Muscle of arm (tissue), 14 donors: ENCODE measurements at places on chromosomes 7 and 10.

DNA sequence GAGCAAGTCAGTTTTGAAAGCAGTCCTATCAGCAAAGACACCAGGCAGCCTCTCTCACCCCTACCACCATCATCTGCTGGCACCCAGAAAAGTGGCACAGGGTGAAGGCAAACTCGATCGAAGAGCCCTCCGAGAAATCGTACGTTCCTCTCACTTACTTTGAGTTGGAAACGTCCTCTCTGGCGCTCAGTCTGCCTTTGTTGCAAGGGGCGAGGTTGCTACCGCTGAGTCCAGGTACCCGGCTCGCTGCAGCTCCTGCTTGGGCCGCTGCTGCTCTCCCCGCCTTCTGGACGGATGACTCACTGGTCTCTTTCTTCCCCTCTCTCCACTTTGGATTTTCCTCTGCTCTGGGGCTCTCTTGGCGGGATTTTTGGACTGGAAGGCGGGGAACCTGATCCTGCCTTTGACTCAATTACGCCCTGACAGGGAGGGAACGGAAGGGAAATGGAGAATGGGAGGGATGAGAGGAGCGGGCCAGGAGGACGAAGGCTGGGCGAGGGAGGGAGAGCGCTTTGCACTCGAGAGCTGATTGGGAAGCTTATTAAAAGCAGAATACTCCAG lies at the start of gene PTN:
Gene PTN (minus strand): TSS at position 453 of the 561 bp plus-strand sequence. CDS start 88,760 bp downstream, outside the sequence.
- peak; percentile 82 for DNase-seq

DNA sequence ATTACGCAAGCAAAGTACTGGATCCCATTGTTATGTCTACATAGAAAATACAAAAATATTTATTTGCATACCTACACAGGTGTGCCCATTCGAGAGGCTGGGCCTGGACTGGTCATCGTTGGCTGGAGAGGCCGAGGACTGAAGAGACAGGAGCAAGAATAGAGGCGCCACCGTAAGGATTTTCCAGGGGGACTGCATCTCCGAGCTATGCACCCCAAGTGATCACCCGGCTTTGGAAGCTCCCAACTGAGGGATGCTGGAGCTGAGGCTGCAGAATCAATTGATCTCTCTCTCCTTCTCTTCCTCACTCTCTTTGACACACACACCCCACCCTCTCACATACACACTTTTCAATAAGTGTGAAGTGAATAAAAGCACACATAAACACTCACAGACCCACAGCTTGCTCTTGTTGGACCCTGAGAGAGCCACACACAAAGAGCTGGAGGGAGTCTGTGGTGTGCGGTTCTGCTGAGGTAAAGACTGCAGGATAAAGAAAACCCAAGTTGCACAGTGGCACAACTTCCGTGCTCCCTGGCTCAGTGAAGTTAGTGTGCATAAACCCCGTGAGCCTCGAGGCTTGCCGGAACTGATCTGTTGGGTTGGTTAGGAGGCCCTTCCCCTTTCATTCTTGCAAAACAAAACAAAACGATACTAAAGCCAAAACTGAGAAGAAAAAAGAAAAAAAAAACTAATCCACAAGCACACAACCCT lies at the start of gene AOAH:
Gene AOAH (minus strand): TSS at position 544 of the 714 bp plus-strand sequence. CDS start 346 bp downstream, at position 198.
- DNase-seq: peak; percentile 24

GRCh38 chr7:142379201-142379885 lies 121.5 kb upstream of the PRSS58 start:
- no peak for DNase-seq

DNA sequence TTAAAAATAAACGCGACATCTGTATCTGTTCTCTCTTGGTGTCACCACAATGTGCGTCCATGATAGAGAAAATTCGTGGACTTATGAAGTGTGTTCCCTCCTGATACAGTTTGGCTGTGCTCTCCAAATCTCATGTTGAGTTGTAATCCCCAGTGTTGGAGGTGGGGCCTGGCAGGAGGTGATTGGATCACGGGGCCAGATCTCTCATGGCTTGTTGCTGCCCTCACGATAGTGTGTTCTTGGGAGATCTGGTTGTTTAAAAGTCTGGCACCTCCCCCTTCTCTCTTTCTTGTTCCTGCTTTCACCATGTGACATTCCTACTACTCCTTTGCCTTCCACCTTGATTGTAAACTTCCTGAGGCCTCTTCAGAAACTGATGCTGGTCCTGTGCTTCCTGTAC lies 229.4 kb upstream of the MYO3A start:
- DNase-seq: no peak

DNA sequence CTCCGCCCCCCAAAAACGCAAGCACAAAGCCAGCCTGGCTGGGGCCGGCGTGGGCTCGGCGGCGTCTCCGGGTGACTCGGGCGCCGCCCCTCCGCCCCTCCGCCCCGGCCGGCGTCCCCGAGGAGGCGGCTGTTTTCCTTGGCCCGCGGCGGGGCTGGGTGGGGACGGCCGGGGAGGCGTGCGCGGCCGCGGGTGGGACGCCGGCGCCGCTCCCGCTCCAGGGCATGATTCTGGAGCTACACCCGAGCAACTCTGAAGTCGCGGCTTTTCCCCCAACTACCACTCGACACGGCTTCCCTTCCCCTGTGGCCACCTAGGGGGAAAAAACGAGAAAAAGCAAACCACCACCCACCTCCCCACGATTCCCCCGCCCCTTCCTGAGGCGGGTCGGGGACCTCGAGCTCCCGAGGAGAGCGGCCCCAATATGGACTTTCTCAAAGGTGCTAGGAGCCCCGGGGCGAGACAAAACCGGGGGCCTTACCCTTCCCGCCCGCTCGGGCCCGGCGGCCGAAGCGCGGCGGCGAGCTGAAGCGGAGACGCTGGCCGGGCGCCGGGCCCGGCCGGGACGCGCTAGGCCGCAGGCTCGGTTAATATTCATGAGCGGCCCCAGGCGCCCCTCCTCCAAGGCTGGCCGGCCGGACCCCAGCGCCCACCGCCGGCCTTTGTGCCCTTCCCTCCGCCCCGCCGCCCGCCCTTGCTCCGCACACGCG lies 856 bp downstream of the ARHGAP21 start:
- peak; percentile 60 for DNase-seq

- no peak for DNase-seq
Observed at GRCh38 chr7:85733169-85733915, 546.5 kb upstream of the SEMA3D start.

- no peak for DNase-seq
Observed at GRCh38 chr7:473211-473734, 46.4 kb downstream of the PDGFA start.

GRCh38 chr7:134565643-134566136 lies 16.8 kb downstream of the AKR1B15 start:
- DNase-seq: no peak

DNA sequence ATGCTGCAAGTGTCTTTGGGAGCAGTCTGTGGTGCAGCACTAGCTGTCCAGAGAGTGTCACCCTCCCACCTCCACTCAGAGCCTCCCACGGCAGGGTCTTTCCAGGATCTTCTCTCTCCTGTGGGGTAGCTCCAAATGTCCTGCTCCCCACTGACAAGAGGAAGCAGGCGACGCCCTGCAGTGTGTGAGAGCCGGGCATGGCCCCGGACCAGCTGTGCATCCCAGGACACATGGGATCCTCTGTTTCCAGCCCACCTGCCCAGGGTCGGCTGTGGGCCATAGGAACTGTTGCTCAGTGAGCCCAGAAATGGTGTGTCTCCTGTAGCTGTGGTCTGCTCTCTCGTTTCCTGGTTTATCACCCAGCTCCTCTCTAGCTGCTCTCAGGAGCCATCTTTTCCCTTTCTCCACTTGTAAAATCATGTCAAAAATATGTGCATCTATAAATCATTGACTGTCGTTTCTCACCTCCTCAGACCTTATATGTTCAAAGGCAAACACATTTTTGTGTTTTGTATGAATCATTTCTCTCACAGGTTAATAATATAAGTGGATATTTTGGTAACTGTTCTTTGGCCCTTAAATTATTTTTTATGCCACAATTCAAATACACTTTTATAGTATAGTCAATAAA lies 74.9 kb downstream of the VWC2 start:
- DNase-seq: no peak
